Epithelial cell of proximal tubule (primary cell): ENCODE measurements at places on chromosomes 3 and 15. TPM values are rescaled to one million over a fixed set of nuclear protein-coding genes. Genes with fewer than 3 reads are reported as not detected.

DNA sequence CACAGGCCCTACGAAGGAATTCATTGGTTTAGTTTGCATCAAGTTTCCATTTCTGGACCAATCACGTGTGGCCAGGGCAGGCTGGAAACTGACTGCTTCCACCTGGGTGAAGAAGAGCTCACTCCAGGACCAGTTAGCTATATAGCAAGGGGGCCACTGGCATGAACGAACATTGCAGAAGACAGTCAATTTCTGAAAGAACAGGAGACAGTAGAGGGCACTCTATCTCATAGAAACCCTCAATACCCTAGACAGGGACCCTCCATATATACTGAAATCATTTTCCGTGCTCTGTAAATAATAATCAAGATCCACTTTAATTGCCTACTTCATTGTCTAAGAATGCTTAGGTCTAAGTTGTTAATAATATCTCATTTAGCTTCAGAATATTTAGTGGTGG lies 215.6 kb downstream of the CADPS start:
- DNase-seq = no peak

DNA sequence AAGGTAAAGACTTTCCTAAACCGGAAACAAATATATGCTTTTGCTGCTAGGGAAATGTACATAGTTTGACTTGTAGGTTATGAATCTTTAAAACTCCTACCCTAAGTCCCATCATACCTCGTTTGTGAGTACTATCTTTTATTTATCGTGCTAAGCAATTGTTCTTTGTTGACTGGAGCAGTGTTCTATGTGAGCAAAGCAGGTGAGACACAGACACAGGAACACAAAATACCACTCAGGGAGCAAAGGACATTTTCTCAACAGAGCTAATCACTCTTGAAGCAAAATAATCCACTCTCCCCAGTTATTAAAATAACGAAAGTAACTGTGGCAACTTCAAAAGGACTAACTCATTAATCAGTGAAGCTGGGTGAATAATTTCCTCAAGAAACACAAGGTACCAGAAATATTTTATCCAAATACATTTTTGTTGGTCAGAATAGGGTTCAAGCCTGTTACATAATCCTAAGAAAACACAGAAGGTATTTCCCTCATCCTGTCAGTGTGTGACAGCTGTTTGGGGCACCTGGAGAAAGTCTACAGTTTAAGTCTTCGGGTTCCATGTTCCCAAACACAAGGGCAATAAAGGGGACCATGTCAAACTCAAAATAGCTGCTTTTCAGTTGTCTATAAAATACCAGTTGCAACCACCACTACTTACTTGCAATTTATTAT lies 407.7 kb downstream of the FOXP1 start:
- DNase-seq = no peak

GRCh38 chr15:60758961-60759729 lies 280.2 kb upstream of the ICE2 start:
- peak; percentile 86 for DNase-seq

DNA sequence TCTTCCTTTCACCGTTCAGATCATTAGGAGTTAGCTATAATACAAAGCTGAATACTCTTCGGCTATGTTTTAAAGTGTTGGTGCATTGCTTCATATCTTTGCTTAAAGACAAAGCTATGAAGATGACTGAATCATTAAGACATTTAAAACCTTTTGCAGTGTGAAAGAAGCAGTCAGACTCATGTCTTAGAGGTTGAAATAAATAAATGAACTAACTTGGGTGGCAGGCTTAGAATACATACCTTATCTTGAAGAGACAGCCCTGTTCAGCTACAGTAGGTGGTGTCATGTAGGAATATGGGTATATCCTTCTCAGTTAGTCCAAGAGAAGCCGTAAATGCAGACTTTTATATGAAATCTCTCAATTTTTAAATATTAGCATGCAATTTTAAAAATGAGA lies 63.4 kb downstream of the OPA1 start:
- no peak for DNase-seq

Gene PTPRG
- 13.5 and 16.9 TPM in 2 replicates for total RNA-seq
